Heart right ventricle (tissue), 16 donors: ENCODE measurements at places on chromosomes 3 and 15.
A peak's percentile ranks its signal among the peaks of the same experiment; 100 is the strongest.

DNA sequence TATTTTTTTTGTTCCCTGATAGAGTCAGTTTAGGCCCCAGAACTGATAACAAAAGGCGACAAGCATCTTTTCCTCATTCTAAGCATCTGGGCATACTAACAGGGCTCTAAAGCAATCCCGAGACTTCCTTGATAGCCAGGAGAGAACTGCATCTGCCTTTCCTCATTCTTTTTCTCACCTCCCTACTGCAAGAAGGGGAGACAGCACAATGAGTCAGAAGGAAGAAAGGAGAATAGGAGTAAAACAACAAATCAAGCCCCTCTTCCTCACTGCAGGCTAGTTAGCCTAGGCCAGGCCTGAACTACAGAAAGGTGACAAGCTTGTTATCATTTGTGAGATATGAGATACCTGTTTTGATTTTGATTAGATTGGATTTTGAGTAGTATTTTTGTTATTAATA is 97.9 kb downstream of the NAALADL2 start:
- DNase-seq, result no peak

DNA sequence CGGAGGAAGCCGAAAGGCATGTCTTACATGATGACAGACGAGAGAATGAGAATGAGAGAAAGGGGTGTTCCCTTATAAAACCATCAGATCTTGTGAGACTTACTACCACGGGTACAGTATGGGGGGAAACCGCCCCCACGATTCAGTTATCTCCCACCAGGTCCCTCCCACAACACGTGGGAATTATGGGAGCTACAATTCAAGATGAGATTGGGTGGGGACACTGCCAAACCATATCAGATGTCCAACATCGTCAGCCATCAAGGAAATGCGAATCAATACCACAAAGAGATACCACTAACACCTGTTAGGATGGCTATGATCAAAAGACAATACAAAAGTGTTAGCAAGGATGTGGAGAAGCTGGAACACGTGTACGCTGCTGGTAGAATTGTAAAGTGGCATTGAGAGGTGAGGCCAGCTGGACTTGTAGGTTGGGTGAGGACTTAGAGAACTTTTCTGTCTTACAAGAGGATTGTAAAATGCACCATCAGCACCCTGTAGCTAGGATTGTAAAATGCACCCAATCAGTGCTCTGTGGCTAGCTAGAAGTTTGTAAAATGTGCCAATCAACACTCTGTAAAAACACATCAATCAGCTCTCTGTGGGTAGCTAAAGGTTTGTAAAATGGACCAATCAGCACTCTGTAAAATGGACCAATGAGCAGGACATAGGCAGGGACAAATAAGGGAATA is 37.5 kb downstream of the VGLL4 start:
- DNase-seq, result no peak

DNA sequence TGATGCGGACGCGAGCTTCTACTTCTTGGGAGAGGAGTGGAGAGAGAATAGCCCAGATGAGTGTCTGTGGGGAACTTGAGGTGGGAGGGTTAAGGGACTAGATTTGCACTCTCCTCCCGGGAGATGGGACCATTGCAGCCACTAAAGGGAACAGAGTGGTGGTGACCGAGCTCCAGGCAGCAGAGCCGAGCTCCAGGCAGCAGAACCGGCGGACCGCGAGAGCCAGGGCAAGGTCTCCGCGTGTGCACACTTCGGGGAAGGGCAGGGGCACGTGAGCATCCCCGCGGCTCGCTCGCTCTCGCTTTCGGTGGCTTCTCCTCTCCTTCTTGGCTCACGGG is 1.1 kb downstream of the IGDCC3 start:
- no peak for DNase-seq

DNA sequence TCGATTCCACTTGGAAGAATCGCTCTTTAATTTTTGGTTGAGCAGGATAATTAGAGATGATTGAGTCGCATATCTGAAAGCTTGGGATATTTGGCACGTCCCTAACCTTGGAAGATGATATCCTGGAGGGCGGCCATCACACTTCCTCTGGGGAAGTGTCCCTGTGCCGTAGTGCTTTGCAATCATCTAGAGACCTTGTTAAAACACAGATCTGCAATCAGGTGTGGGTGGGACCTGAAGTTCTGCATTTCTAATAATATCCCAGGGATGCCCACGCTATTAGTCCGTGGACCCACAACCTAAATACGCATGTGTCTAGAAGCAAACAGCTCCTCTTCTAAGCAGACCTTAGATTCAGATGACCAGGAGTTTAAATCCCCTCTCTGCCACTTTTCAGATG is 20.5 kb downstream of the MYO1E start:
- DNase-seq, result no peak

DNA sequence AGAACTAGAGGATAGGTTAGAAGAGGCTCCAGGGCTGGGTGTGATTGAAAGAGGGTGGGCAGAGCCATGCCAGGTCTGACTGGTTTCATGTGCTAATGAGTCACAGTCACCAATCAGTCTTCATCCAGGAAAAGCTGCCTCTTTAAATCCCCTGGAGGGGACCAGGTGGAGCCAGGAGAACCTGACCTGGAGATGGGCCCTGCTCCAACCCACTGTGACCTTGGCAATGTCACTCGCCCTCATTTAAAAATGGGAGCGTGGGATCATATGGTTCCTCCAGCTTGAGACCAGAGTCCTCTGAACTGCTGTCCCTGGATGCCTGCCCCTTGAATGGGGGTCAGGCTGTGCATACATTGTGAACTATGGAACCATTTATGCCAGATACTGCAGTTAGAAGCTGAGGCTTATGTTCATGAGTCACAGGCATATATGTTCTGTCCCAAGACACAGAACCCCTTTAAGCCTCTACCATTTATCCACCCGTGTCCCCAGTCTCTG is 23.0 kb downstream of the HES1 start:
- no peak for DNase-seq

DNA sequence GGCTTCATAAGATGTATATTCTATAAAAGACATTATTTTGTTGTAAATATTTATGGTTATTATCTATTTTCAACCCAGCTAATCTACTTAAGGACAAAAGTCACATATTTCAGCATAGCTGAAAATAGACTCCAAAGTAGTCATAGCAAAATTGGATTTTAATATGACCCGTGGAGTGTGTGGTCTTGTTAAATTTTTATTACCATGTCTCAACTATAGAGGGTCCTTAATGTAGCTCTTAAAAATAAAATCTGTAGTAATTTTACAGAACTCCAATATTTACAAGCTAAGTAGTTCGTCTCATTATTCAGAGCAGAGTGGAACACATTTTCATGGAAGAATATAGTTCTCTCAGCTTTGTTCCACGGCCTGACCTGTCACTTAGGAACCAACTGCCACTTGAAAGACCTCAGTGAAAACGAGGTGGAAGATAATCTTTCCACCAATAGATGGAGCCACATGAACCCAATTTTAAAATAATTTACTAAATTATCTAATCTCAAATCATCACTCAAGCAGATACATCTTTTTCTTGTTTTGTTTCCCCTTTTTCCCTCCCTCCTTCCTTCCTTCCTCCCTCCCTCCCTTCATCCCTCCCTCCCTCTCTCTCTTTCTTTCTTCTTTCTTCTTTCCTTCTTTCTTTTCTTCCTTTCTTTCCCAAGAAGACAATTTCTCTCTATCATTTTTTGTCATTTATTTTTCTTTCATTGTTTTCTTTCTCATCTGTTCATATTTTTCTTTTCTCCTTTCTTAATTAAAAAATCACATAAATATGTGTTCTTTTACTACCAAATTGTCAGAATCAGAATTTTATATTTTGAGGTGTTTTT is 97.2 kb downstream of the CLDN1 start:
- no peak for DNase-seq

GRCh38 chr3:156535798-156536197 is 19.1 kb downstream of the SSR3 start:
- no peak for DNase-seq

GRCh38 chr3:13801361-13802204 is 78.3 kb downstream of the WNT7A start:
- no peak for DNase-seq

GRCh38 chr15:28066231-28066630 is 32.9 kb downstream of the OCA2 start:
- DNase-seq, result no peak

DNA sequence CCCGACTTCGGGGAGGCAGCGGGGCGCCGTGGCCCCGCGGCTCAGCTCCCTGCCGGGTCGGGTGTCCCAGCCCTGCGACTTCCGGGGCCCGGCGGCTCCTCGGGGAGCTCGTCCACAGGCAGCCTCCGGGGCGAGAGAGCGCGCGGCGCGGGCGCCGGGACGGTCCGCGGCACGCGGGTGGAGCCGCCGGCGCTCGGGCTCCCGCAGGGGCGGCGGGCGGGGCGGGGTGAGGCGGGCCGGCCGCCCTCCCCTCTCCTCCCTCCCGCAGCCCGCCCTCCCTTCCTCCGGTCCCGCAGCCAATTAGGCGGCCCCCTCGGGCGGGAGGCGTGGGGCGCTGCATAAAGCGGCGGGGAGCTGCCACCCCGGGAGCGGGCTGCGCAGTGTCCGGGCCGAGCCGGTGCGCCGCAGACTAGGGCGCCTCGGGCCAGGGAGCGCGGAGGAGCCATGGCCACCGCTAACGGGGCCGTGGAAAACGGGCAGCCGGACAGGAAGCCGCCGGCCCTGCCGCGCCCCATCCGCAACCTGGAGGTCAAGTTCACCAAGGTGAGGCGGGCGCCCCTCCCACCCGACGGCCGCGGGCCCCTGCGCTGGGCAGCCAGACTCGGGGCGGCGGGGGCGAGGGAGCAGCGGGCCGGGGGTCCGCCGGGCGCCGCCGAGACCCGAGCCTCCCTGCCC is at the start of gene ALDH1A3:
TSS of gene ALDH1A3 (plus strand) at position 368 of the 675 bp plus-strand sequence. CDS start at position 445, 77 bp downstream.
- DNase-seq, result peak; percentile 29

- DNase-seq, result no peak
Observed at GRCh38 chr3:197417441-197417840, 119.0 kb upstream of the DLG1 start.

- no peak for DNase-seq
Observed at GRCh38 chr15:50355619-50355905, 564 bp upstream of the GABPB1 start.

- DNase-seq, result no peak
Observed at GRCh38 chr15:41691471-41691870, 31.3 kb downstream of the MGA start.

- no peak for DNase-seq
Observed at GRCh38 chr15:77642793-77643430, 10.2 kb upstream of the LINGO1 start.

GRCh38 chr3:191915712-191916111 is 454.7 kb downstream of the PYDC2 start:
- DNase-seq, result no peak

GRCh38 chr15:63203451-63204090 is 14.2 kb downstream of the RAB8B start:
- no peak for DNase-seq

DNA sequence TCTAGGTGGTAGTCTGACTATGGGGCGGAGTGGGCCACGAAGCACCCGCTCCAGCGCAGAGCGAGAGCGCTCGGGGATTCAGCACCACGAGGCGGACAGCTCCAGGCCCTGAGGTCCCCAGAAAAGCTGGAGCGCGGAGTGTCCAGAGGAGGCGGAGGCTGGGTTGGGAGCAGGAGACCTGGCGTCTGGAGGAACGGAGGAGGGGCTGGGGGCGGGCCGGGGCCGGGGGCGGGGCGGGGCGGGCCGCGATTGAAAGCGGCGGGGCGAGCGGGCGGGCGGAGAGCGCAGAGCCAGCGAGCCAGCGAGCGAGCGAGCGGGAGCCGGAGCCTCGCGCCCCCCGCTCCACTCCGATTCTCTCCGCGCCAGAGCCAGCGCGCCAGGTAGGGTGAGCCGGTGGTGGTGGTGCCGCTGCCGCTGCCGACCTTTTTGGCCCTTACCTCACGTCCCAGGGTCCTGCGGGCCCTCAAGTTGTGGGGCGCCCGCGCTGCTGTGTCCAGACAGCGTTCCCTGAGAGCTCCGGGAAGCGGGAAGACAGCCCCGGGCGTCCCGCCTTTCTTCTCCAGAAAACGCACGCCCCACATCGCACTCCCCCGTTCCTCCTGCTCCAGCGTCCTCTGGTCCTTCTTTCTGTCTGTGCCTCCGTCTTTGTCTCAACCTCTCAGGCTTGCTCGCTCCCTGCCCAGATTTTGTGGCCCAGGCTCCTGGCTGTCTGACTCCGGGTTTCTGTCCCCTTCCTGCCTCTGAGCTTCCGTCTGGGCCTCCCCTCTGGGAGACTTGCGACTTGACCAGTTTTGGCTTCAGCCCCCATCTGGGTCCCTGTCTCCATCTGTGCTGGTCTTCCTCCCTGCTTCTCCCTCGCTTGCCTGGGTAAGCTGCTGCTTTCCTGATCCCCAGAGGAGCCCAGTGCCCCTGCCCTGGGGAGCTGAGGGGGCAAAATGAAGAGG is at the start of gene GRM2:
TSS of gene GRM2 (plus strand) at position 281 of the 944 bp plus-strand sequence. CDS start 1,916 bp downstream, outside the sequence.
- DNase-seq, result peak; percentile 85

- DNase-seq, result peak; percentile 62
Observed at GRCh38 chr3:99638167-99638948, at the start of gene COL8A1. TSS of gene COL8A1 (plus strand) at chr3:99638594. CDS start at chr3:99790683, 152,089 bp downstream.

GRCh38 chr3:67312155-67312554 is 314.0 kb downstream of the KBTBD8 start:
- no peak for DNase-seq

- no peak for DNase-seq
Observed at GRCh38 chr3:131550562-131551465, 48.0 kb upstream of the MRPL3 start.

GRCh38 chr15:60787837-60788691 is 309.1 kb upstream of the ICE2 start:
- no peak for DNase-seq

- DNase-seq, result no peak
Observed at GRCh38 chr3:20480786-20481365, 294.9 kb upstream of the SGO1 start.

DNA sequence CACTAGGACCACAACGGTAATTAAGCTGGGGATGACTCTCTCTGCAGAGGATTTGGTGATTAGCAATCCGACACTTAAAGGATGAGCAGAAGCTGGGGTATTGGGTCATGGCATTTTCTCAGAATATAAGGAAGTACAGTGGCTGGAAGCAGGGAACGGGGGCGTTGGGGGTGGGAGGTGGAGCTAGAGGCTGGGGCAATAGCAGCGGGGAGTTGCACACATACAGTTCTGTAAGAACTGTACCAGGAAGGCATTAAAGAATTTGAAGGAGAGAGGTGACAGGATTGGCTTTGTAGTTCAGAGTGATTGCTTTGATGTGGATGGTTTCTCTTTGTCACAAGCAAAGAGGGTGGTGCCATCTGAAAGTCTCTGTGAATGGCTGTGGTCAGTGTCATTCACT is 28.2 kb downstream of the PSMD6 start:
- no peak for DNase-seq

- DNase-seq, result no peak
Observed at GRCh38 chr3:62035402-62036057, 337.8 kb downstream of the FEZF2 start.

- no peak for DNase-seq
Observed at GRCh38 chr15:70789213-70789612, 25.9 kb upstream of the UACA start.

- DNase-seq, result no peak
Observed at GRCh38 chr3:153484842-153485241, 322.8 kb downstream of the RAP2B start.

DNA sequence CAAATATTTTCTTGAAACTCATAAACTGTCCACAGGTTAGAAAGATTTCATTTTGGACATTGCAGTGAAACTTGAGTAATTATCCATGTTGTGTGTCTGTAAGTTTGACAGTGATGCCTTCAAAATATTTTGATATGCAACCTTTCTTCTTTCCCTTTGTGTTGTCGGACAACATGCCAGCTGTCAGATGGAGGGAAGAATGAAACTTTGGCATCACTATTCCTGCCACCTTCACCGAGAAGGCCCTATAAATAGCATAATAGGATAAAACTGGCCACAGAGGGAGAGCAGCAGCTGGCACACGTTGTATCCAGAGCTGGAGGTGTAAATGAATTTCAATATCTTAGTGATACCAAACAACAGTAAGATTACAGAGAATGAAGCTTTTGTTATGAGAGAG is 436.7 kb upstream of the CFAP20DC start:
- DNase-seq, result peak; percentile 17
